GM13977 (cell line): ENCODE measurements at places on chromosomes 2 and 18.

- DNase-seq: no peak
Measured at GRCh38 chr2:64542071-64543007, 18.2 kb downstream of the AFTPH start.

- peak; percentile 14 for DNase-seq
Measured at GRCh38 chr2:156320486-156321098, 11.9 kb downstream of the NR4A2 start.

DNA sequence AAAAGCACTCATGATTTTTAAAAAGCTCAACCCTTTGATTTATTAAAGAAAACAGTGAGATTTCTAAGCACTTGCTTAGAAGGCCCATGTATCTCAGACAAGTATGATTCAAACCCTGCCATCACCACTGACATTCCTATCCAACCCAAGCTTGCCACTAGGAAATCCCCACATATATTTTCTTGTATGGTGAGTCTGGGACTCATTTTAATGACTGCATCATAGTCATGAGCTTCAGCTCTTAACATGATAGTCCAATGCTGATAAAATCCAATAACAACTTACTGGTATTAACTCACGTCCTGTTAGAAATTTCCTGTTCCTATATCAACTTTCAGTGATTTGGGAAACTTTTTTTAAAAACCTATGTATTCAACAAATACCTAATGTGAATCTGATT, 39.4 kb upstream of the NCKAP5 start:
- DNase-seq: no peak

DNA sequence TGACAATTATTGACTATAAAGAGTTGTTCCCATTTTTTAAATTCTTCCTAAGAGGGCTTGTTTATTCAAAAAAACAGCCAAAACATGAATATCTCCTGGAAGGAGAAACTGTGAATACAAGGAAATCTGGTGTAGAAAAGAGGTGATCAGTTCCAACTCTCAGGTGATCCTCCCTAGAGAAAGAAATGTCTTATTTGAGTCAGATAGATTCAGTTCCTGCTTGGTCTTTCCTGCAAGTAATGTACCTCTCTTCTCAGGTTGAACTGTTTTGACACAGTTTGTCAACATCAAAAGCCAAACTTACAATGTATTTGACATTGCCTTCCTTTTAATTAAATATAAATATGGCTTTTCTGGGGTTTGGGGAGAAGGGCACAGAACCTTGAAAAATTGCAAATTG, 567.4 kb downstream of the ARHGAP15 start:
- no peak for DNase-seq

DNA sequence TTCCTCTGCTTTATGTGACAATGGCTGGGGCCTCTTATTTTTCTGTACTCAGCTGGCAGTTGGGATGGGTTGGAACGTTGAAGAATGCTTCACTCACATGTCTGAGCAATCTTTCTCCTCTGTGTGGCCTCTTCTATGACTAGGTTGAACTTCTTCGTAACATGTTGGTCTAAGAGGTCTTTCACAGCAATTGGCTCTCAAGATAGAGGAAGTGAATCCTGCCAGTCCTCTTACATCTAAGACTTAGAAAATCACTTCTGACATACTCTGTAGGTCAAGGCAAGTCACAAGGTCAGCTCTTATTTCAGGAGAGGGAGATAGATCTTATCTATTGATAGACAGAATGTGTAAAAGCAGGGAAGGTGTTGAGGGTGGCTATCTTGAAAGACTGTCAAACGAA, 174.1 kb downstream of the NYAP2 start:
- no peak for DNase-seq

DNA sequence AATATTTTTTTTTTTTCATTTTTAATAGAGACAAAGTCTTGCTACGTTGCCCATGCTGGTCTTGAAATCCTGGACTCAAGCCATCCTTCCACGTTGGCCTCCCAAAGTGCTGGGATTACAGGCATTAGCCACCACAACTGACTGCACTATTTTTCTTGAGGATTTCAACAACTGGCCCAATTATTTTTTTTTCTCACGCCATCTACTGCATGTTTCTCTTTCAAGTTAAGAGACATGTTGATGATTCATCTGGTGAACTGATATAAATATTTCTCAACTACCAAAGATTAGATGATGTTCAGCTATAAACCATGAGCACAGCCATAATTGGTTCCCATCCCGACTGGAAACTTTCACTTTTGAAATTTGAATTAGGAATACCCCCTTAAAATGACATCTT, 688.4 kb upstream of the SYT4 start:
- DNase-seq: no peak

GRCh38 chr2:66577321-66578053, 142.6 kb downstream of the MEIS1 start:
- no peak for DNase-seq

DNA sequence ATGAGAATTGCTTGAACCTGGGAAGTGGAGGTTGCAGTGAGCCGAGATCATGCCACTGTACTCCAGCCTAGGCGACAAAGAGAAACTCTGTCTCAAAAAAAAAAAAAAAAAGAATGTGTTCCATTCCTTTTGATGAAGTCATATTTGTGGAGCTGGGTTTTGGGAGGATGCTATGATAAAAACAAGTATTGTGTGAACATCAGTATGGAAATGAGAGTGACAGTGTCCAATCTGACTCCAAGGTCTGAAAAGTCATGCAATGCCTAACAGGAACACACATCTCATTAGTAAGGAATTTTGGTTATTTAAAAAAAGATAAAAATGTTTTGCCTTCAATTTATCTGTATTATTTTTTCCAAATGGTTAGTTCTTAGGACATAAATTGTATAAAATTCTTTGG, 11.8 kb downstream of the GCFC2 start:
- no peak for DNase-seq

- no peak for DNase-seq
Measured at GRCh38 chr2:206462240-206462854, 19.0 kb downstream of the ADAM23 start.

DNA sequence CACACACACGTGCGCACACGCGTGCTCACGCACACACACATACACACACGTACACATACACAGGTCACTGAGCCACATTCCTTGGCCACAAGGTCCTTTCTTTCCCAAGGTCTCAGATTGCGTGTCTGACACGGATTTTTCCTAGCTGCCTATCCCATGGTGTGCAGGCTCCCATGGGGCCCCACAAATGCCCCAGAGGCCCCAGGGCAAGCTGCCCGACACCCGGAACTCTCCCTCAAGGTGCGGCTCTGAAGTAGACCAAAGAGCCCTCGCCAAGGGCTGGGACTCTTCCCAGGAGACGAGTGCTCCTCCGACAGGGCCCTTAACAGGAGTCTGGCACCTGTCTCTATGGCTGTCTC, 46.7 kb downstream of the SDC1 start:
- DNase-seq: no peak

GRCh38 chr2:170313347-170313991, 135.5 kb downstream of the MYO3B start:
- DNase-seq: no peak

DNA sequence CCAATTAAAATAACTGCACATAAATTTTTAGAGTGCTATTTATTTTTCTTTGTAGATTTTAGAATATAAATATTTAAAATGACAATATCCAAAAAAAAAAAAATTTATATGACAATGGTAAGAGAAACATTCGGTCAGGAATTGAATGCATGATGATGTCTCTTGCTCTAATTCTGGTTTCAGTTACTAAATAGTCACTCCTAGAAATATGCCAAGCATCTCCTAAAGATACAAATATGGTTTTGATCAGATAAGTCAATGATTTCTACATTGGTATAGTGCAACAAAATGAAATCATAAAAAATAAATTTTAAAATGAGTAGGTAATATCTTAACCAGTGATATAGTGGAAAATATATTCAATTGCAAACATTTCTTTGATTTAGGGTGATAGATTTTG, 95.9 kb upstream of the ACKR3 start:
- no peak for DNase-seq

- DNase-seq: no peak
Measured at GRCh38 chr18:58349650-58350049, 279.2 kb downstream of the ALPK2 start.

GRCh38 chr2:45559436-45559835, 51.6 kb downstream of the SRBD1 start:
- DNase-seq: no peak

GRCh38 chr18:63266888-63267790, 52.4 kb downstream of the BCL2 start:
- no peak for DNase-seq
